ENCODE measurements at places on chromosomes 12 and 14.

GRCh38 chr12:93108985-93109384, 179.9 kb upstream of the EEA1 start:
- no peak for DNase-seq

DNA sequence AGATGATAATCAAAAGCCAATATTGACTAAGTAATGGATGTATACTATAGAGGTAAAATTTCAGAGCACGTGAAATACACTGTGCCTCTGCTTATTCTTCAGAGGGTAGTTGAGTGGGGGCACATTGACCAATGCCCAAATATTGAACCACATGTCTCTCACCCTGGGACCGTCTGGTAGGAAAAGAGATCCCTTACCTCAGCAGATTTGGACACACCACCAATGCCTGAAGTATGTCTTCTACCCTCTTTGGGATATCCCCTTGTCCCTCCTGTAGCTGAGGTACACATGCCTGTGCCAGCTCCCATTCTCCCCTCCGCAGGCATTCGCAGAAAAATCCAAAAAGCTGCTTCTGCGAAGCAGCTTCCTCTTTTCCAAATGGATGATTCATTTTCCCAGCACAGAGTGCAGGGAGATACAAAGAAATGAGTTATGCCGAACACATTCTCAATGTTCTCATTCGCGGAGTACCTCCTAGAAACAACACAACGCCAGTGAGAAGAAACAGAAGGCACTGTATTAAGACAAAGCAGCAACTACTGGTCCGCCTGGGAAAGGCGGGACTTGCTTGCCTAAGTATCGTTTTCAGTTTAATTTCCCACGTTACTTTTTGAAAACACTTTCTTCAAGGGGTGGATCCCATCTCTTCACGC, 691 bp downstream of the ZFYVE26 start:
- DNase-seq = no peak

DNA sequence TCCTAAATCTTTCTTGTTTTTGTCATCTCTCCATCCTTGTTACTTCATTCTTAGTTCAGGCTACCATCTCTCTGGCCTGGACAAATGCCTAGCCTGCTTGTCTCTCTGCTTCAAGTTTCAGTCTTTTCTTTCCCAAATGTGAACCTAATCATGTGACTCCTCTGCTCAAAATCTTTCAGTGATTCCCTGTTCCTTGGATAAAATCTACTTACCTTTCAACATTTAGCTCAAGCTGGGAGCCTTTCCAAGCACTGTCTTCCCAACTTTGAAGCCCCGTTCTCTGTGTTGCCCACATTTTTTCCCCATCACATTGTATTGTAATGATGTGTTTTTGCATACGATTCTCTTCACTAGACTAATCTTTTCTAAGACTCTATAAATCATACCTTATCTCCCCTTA, 24.7 kb downstream of the SLC7A8 start:
- no peak for DNase-seq

DNA sequence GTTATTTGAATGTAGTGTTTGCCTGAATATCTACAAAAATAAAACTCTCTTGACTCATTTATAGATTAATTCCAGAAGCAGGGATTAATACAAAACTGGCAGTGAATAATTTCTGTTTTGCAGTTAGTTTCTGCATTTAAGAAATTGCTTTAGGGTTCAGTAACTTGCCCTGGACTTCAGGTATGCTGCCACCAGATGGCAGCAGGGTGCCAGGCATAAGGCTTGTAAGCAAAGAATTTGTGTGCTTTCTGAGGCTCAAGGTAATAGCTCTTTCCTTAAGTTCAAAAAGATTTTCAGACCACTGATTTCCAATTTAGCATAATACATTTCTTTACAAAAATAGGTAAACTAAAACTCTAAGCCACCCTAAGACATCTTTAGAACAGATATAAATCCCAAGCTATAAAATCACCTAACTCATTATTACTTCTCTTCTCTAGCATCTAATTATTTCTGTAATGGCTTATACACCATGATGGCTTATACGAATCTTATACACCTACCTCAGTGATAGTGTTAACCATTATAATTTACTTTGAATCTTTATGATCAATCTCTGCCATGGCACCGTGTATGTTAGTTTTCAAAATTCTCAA, 398.3 kb downstream of the APAF1 start:
- peak; percentile 51 for DNase-seq

- DNase-seq = no peak
Observed at GRCh38 chr12:65122703-65123102, 1.6 kb upstream of the WIF1 start.

DNA sequence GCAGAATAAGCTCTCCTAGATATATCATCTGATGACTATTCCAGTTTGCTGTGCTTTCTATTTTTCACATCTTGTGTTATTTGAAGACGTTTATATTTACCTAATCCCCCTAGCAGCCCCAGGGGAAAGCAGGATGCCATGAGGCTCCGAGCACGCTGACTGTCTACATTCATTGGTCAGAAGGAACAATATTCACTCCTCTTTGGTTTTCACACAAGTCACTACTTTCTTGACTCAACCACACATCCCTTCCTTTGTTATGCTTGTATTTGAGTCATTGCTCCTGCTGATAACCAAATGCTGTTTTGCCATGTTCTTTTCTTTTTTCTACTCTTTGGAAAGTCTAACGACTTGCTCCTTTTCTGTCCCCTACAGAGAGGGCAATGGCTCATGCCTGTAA, 86.5 kb upstream of the SLC38A2 start:
- DNase-seq = no peak

- DNase-seq = no peak
Observed at GRCh38 chr12:1706632-1706980, 15.7 kb downstream of the ADIPOR2 start.

DNA sequence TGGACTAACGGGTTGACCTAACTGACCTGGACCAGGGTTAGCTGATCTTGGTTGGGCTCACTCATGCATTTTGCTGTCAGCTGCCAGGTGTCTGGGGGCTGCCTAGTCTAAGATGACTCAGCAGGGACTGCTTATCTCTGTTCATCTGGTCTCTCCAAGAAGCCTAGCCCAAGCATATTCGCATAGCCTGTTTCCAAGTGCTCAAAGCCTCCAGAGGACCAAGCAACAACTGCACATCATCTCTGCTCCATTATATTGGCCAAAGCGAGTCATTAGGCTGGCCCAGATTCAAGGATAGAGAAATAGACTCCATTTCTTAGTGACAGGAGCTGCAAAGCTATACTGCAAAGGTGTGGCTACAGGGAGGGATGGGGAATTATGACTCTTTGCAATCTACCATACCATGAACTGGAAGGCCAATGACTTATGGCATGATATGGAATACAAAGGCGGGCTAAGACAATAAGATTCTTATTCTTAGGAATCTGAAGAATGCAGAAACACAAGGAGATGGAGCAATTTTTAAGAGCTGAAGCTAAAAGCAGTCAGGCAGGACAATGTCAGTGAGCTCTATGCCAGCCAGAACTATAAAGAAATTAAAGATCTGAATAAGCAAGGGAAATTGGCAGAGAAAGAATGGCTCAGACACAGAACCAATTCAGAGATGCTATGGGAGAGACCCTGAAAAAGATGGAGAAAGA, 194.6 kb upstream of the FSCB start:
- no peak for DNase-seq

GRCh38 chr14:77565289-77565993, 51.0 kb downstream of the SPTLC2 start:
- no peak for DNase-seq

DNA sequence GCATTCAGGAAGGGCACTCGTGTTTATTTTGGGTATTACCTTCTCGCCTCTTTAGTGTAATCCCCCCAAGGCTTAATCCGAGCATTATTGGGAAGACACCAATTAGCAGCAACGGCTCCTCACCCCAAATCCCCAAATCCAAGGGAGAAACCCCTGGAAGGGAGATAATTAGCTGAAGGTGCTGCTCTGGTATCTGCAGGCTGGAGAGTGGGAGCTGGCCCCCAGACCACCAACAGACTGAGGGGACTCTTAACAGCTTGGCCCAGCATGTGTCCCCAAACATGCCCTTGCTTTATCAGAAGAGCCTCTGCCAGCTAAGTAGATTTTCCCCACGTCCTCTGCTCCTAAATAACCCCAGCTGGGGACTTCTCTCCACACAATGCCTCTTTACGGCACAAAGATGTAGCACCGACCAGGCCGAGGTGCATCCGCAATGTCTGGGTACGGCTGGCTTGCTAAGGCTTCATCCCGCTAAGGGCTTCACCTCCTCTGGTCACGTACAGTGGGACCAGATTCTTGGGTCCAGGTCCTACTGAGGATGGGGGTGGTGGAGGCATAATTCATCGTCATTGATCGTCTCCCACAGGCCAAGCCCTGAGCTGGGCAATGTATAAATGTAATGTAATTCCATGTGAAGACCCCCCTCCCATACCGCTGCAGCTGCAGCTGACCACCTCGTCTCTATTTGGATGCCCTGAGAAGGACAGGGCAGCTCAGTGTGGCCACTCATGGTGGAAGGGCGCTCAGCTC, 123.7 kb upstream of the GSC start:
- DNase-seq = no peak

GRCh38 chr12:111297703-111298426, 71.0 kb downstream of the PHETA1 start:
- no peak for DNase-seq

DNA sequence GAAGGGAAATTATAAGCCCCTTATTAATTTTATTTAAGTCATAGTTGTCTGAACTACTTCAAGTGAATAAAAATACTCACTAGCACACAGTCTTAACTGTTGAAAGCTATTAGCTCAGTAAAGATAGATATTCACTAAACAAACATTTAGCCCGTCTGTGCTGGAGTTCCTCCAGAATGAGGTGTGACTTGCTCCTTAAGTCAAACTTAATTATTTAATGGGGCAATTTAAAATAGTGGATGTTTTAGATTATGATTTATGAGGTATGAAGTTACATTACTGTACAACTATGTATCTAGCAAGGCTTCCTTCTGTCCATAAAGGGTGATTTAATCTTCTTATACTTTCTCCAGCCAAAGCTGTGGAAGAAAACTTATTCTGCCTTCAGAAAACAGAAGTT, 414.0 kb upstream of the FLRT2 start:
- DNase-seq = no peak

- peak; percentile 39 for DNase-seq
Observed at GRCh38 chr12:98373025-98373554, 142.3 kb upstream of the TMPO start.

DNA sequence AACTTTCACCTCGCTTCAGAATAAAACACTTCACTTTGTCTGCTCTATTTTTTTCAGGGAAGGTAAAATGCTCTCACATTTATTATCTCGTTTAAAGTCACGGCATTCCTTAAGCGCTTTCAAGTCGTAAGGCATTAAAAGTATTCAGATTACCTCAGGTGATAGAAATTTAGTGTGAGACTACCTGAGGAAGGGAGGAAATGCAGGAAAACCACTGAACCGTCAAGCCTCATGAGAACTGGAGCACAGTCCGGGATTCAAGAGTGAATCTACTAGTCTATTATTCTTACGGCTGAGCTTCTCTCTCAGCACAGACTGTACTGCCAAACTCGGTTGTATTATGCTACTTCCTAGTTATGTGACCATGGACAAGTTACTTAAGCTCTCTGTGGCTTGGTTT, 8.3 kb upstream of the PPFIBP1 start:
- DNase-seq = no peak

- no peak for DNase-seq
Observed at GRCh38 chr12:89721291-89721987, 12.8 kb upstream of the ATP2B1 start.

DNA sequence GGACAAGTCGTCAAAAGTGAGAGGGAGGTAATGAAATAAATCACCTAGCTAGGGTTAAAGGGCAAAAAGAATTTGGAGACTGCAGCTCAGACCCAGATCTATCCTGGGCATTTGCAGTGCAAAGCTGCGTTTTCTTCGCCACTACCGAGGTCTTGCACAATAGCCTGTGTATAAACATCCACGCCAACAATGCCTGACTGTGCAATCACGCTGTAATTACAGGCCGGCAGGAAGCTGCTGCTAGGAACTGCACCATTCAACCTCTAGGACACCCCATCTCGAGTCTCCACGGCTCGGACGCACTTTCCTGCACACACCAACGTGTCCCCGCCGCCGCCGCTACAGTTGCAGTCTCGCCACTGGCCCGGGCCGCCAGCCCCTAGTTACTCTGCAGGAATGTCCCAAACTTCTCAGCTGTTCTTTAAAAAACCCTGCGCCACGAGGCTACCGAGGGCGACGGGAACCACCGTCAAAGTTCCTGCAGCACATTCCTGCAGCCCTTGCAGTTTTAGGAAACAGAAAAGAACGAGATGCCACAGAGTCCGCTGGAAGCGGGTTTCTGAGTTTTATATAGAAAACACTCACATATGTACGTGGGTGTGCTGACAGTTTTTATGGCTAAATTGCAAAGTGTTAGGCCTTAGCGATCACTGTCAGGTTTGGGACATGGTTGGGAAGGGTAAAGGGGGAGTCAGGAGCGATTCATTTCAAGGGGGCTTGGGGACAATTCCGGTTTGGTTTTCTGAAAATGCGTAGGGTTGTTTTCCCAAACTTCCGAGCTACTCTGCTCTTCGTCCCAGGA, 65.6 kb upstream of the PTGR2 start:
- peak; percentile 46 for DNase-seq

DNA sequence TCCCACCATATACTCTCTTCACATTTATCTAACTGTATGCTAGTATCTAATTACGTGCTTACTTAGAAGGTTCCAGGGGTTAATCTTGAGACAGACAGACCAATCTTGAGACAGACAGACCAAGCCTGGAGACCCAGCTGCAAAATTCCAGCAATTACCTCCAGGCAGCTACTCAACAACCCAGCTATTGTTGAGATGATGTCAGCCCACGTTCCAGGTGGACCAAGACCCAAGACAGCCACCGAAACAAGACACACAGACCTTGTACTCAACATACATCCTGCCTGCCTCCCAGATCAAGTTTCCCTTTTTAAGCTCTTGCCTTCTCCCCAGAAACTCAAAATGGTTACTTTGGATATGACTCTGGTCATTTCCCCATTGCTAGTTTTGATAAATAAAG, 64.9 kb upstream of the VASH1 start:
- no peak for DNase-seq

DNA sequence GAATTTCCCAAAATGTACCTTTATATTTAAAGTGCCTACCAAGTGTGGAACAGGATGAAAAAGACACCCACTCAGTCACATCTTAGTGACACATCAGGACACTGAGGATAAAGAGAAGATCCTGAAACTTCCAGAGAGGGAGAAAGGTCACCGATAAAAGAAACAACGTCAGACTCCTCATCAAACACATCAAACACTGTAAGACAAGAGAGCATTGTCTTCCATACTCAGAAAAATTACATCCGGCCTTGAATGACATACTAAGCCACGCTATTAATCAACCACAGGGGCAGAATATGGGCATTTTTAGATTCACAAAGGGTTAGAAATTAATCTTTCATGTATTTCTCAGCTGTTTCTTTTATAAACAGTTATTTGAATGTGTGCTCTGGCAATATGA, 490.3 kb downstream of the APAF1 start:
- DNase-seq = no peak
